Progenitor cell of endocrine pancreas (in vitro differentiated cells): ENCODE measurements at places on chromosomes 11 and 22.
A peak's percentile ranks its signal among the peaks of the same experiment; 100 is the strongest.

- H3K27ac ChIP-seq: no peak overlapping the region
- no peaks in the 10 kb centered on the region for H3K36me3 ChIP-seq
- H3K4me3 ChIP-seq: peak overlapping the region; percentile 82
- no peaks in the 10 kb centered on the region for H3K27me3 ChIP-seq
- DNase-seq: no peak
- H3K4me1 ChIP-seq: peaks cover 6% of the 10 kb centered on the region
Observed at GRCh38 chr22:23767303-23767672, 484 bp downstream of the CHCHD10 start.

- H3K27ac ChIP-seq: no peak overlapping the region
- no peaks in the 10 kb centered on the region for H3K36me3 ChIP-seq
- no peak overlapping the region for H3K4me3 ChIP-seq
- no peak for DNase-seq
- peaks cover 10% of the 10 kb centered on the region for H3K4me1 ChIP-seq
Observed at GRCh38 chr22:26901198-26901816, 243.9 kb downstream of the MIAT start.

- DNase-seq: no peak
- no peaks in the 10 kb centered on the region for H3K36me3 ChIP-seq
- no peaks in the 10 kb centered on the region for H3K27me3 ChIP-seq
Observed at GRCh38 chr11:36441610-36442208, 68.4 kb downstream of the TRAF6 start.

GRCh38 chr22:42811459-42811858 is 45.6 kb downstream of the ARFGAP3 start:
- H3K27me3 ChIP-seq: no peaks in the 10 kb centered on the region
- H3K4me1 ChIP-seq: no peaks in the 10 kb centered on the region
- H3K27ac ChIP-seq: no peak overlapping the region
- peaks cover 15% of the 10 kb centered on the region for H3K36me3 ChIP-seq

- no peaks in the 10 kb centered on the region for H3K36me3 ChIP-seq
- H3K27ac ChIP-seq: no peak overlapping the region
- no peak for DNase-seq
- peaks cover 65% of the 10 kb centered on the region for H3K27me3 ChIP-seq
- H3K4me1 ChIP-seq: peaks cover 28% of the 10 kb centered on the region
Observed at GRCh38 chr11:86670181-86670580, 2.2 kb downstream of the ME3 start.
